Activated CD4-positive, alpha-beta T cell treated with anti-CD3 and anti-CD28 coated beads, Interleukin-2, amount 50 U/mL, for 4 hours (primary cell): ENCODE measurements at places on chromosomes 5 and 9.

GRCh38 chr5:147704544-147704943, 78.0 kb downstream of the JAKMIP2 start:
- DNase-seq: no peak

DNA sequence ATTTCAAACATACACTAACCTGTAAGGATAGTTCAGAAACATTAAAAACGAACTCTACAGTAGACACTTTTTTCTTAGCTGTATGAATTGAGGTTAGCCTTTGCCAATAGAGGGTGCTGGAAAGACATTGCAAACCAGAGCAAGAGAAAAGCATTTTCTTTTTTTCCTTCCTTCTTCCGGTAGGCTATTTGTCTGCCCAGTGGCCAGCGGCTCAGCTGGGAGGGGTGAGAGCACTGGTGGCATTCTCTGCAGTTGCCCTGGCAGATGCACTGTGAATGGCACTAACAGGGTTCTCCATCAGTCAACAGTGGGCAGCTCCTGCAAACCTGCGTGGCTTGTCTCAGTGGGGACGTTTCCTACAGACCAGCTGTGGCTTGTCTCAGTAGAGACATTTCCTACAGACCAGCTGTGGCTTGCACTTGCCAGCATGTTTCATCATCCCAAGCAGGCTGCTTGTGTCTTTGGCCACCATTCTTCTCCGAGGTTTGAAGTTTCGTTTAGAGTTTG, 984.5 kb upstream of the CDH18 start:
- DNase-seq: no peak

DNA sequence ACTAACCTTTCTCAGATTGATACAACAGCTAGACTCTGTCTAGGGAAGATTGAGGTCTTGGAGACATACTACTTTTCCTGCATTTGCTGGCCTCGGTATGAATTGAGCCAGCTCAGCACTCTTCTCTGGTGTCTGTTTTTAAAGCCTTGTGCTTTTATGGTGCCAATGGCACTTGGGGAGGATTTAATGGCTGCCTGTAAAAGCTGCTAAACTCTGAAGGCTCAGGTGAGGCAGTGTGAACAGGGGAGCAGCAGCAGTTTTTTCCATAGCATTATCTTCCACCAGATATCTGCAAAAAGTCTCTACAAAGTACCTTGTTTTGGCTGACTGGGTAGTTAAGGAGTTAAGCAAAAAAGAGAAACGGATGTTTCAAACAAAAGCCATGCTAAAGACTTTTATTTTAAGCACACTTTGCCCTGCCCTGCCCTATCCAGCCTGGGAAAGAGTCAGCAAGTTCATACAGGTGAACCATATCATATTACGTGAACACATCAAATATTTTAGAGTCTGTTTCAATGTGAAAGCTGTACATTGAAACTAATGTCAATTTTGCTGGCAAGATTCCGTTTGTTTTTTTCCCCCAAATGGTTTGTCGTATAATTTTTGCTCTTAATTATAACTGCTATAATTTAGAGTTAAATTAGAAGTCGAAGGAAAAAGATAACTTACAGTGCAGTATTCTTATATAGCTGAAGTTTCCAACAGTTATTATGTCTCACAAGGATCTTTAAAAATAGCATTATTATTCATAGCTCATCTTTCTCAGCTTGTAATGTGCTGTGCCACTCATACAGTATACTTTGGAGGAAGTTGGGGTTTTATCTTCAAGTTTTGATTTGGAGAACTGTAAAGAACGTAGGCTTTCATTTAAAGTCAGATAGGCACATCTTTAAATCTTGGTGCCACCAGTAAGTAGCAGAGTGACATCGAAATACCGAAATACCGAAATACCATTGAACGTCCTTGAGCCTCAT, 424.1 kb upstream of the CD180 start:
- DNase-seq: no peak

DNA sequence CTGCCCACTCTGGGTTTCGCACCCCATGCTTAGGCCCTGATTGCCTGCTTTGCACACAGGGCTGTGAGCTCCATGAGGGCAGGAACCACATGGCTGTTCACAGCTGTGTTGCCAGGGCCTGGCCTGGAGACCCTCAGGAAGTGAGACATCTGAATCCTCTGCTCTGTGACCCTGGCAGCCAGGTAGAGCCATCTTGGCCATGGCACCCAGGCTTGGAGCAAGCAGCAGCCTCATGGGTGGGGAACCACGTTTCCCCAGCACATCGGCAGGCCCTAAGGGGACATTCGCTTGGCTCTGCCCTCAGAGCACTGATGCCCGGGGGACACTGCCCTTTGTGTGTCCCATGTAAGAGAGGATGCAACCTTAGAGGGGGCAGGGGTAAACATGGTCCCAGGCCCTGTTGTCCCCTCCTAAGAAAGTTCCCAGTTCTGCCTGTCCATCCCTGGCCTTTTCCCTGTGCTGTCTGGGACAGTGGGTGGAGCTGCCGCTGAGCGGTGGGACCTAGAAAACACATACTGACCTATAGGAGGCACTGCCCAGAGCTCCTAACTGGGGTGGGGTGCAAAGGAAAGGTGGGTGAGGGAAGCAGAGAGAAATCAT, 144.1 kb upstream of the IER5L start:
- no peak for DNase-seq

GRCh38 chr5:663436-664342, 29.5 kb downstream of the TPPP start:
- DNase-seq: no peak

DNA sequence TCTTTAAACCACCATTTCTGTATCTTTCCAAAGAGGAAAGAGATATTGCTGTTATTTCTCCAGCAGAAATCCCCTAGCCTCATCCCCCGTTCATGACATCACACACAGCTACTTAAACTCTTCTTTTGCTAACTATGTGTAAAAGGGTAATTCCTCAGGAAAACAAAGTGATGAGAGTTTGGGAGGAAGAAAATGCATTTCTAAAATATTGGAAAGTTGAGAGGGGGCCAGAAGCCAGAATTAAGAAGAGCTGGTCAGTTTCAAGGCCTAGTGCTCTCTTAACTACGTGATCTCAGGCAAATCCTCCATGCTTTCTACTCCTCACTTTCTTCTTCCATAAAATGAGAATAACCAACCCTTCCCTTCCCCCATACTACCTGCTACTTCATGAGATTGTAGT, 109.4 kb downstream of the LIFR start:
- no peak for DNase-seq

DNA sequence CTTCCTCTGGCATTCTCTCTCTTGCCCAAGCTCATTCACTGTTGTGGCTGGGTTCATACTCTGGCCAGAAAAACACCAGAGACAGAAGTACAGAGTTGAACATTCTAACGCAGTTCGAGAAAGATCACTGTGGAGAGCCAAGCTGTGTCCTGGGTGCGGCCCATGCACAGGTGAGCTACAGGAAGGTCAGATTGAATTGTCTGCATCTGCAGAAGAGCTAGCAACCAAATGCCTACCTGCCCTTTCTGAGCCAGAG, 126.8 kb upstream of the DPYSL3 start:
- no peak for DNase-seq

DNA sequence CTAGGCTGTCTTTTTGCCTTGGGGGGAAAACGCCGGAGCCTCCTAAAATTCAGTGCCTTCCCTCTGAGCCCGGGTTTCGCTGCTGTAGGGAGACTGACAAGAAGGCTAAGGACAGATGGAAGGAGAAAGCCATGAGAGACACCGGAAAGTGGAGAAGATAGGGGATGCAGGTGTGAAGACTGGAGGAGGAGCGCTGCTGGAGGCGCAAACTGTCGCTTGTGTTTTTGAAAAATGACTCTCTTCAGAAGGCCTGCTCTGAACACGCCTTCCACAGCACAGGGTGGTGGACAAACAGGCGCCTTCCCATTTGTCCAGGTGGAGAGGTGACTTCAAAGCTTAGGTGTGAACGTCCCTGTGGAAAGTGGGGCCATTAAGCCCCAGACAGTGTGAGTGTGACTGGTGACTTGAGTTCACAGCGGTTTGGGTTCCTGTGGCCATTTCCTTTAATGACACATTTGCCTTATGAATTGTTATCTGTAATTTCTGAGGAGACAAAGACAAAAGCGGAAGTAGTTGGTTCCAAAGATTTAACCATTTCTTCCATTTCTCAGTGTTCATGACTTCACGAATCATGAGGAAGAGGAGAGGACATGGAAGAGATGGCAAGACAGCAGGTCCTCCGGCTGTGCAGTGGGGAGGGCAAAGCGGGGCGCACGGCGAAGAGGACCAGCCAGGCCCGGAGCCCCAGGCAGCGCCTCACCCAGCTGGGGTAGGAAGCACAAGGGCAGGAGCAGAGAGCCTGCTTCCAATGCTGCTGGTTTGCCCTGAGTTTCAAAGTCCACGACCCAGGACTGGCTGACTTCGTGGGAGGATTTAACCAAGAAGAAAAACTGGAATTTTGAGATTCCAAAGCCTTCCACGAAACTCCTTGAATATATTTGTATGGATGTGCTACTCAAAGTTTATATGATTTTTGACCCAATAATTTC, 27.8 kb upstream of the SEMA4D start:
- no peak for DNase-seq

GRCh38 chr9:136050701-136051452, 44.2 kb downstream of the NACC2 start:
- DNase-seq: no peak

DNA sequence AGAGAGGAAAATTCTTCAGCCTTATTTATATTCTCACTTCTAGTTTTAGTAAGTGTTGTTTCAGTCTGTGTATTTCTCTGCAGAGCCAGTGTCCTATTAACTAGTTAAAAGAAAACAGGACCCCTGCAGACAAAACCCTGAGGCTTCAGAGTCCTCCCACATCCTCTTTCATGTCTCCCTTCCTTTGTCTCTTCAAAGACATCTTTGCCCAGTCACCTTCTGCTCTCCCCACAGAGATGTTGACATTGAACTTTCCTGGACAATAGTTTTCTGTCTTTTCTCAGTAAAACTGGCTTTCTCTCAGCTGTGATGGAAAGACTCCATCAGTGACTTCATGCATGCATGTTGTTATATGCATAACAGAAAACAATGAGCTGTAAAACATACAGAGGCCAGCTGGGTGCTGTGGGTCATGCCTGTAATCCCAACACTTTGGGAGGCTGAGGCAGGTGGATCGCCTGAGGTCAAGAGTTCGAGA, 20.2 kb downstream of the GRAMD2B start:
- DNase-seq: no peak

GRCh38 chr9:114278356-114278755, 44.5 kb upstream of the ORM1 start:
- DNase-seq: no peak

DNA sequence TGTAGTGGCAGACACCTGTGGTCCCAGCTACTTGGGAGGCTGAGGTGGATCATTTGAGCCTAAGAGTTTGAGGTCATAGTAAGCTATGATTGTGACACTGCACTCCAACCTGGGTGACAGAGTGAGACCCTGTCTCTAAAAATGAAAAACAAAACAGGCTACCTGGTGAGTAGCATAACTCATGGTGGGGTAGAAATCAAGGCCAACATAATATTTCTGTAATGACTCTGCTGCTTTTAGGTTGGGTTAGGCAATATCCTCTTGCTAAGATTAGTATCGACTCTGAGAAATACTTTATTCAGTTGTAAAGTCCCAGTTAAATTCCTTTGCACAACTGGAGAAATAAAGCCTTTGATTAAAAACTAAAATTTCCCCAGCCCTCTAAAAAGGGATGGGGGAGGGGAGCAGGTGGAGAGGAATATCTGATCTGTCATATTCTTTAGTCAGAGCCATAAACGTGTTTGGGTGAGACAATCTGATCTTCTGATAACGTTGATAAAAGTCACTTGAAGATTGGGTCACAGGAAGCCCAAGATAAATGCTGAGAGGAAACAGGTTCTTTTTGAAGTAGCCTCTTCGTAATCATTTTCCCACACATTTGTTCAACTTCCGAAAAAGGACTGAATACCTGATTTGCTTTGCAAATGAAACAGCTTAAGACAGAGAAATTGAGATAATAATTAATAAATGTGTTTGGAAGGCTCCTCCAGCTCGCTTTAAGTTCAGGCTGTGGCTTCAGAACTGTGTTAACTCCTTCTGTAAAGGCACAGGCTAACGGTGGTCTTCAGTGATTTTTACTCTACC, 14.9 kb downstream of the IL4 start:
- DNase-seq: peak; percentile 36

- no peak for DNase-seq
Observed at GRCh38 chr5:115378754-115379153, 82.3 kb upstream of the CCDC112 start.

DNA sequence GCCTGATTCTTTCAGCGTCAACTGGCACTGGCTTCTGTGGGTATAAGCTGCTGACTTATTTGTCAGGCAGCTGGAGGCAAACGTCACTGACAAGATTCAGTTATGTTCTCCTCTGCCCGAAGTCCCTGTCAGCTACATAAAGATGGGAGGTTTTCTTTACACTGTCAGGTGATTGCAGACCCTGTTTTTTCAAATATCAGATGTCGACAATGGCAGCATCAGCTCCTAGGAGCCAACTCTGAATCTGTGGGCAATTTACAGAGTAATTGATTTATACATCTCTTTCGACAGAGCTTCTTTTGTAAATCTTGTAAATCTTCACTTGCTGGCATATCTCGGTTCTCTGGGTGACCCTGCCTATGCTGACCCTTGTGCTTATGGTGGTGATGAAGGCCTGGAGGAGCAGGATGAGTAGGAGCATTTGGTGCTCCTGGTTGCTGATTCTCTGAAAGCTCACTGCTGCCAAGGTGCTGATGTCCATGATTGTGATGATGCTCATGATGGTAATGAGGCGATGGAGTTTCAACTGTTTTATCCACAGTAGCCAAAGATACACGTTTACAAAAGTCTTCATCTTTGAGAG, 10.9 kb downstream of the SELENOP start:
- no peak for DNase-seq

- no peak for DNase-seq
Observed at GRCh38 chr5:148839960-148840359, 13.5 kb downstream of the ADRB2 start.

DNA sequence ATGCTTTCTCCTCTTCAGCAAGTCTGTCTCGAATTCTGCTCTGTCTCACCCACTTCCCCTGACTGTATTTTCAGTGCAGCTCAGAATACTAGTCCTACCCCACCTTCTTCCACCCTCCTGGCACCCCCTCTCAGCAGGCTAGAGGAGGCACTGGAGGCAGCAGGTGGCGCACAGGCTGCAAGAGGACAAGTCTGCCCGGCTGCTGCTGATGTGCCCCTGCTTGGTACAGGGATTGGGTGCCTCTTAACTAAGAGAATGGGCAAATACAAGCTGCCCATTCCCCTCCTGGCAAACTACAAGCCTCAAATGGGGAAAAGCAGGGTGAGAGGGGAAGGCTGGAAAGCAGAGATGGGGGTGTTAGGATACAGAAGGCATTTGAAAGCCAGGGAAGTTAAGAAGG, 5.1 kb downstream of the TLN1 start:
- DNase-seq: peak; percentile 18

DNA sequence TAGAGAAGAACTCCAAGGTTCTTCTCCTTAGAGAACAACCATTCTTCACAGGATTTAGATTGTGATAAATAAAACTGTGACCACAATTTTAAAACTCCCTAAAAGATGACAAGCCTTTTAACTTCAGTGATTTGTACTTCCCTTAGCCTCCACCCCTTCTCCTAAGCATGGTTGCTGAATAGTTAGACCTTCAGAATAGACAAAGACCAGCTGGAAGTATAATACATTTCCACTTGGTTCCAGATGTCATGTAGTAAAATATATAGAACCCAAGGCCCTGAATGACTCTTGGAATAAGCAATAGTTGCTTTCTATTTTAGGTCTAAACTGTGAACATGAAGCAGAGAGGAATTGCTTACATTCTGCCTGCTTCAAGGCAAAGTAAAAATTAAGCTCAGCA, 208.7 kb downstream of the ARRDC3 start:
- DNase-seq: no peak
